Stimulated activated CD4-positive, alpha-beta T cell treated with anti-CD3 and anti-CD28 coated beads, Interleukin-1b, Interleukin-23, amount 100 ng/mL, for 1 hour (primary cell): ENCODE measurements at places on chromosomes 4 and X.

- no peak for DNase-seq
Observed at GRCh38 chr4:128009428-128009827, 44.2 kb downstream of the ABHD18 start.

- DNase-seq, result no peak
Observed at GRCh38 chr4:10321931-10322330, 135.3 kb downstream of the ZNF518B start.

DNA sequence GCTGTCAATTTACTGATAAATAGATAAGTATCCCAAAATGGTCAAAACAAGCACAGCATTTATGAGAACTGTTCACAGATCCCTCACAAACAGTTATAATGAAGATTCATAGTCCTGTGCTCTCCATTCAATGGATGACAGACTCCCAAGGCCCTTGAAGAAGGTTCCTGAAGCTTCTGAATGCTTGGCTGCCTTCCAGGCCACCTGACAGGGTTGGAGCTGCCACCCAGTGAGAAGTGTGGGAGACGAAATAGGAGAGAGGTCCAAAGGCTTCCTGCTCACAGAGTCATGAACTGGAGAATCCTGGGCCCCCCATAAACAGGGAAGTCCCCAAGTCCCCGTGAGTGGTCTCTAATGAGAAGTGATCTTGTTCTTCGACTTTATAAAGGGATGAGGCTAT, 26.0 kb upstream of the ANXA3 start:
- no peak for DNase-seq

DNA sequence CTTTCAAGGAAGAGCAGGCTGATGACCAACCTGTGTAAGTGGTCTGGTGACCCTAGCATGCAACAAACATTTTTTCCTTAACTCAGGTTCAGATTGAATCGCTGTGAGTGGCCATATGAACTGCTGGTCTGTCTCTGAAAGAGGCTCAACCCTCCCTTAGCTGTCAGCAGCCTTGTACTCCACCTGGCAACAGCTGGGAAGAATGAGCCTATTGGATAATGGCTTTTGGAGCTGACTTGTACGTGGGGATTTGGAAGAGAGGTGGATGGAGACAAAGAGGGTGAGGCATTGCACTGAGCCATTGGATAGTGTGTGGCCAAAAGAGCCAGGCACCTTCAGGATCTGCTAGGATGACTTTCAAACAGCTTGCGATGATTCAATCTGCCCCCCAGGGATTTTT, 35.7 kb upstream of the BMP15 start:
- DNase-seq, result no peak

DNA sequence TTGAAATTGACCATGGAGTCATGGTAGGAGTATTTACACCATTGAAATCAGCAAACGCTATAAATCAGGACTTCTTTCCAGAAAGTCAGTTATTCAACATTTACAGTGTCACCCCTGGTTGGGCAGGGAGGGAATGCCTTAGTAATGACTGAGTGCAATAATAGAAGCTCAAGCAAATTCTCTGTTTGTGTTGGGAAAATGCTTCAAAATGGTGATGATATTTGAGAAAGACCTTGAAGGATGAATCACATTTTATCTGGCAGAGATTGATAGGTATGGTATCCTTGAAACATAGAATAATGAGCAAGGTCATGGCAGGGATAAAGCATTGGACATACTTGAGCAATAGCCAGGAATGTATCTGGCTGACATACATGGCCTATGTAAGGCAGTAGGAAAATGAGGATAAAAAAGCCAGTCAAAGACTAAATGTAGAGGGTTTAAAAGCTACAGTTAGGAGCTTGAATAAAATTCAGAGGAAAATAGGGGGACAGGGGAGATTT, 248.7 kb downstream of the FMR1NB start:
- DNase-seq, result no peak

GRCh38 chrX:40952855-40953254, 132.4 kb upstream of the USP9X start:
- no peak for DNase-seq

GRCh38 chr4:152917543-152918395, 18.4 kb upstream of the FHDC1 start:
- DNase-seq, result no peak

DNA sequence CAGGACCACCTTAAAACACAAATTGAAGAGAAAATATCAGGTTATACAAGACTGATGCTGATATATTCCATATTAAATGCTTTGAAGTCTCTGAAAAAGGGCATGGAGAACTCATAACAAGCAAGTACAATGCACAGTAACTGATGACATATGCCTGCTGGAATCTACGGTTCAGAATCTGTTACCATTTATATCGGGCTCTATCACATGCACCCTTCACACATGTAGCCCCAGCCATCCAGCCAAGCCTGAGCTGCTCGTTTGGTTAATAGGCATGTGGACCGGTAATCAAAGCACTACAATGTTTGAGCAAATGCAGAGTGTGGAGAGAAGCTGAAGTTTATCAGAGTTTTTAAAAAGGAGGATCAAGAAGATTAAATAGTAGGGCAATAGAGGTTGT, 11.8 kb downstream of the COMMD8 start:
- no peak for DNase-seq

GRCh38 chrX:83535417-83536196, 27.5 kb downstream of the POU3F4 start:
- DNase-seq, result no peak

- DNase-seq, result no peak
Observed at GRCh38 chr4:189185810-189186432, 754.8 kb upstream of the FRG1 start.

DNA sequence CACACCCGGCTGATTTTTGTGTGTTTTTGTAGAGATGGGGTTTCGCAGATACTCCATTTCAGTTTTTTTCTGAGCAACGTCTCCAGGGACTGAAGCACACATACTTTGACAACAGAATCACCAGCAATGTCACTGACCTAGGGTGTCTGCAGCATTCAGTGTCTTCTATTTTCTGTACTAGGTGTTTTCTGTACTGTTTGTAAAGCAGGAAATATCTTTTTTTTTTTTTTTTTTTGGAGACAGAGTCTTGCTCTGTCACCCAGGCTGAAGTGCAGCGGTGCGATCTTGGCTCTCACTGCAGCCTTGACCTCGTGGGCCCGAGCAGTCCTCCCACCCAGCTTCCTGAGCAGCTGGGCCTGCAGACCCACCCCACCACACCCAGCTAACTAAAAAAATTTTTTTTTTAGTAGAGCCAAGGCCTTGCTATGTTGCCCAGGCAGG, 8.9 kb downstream of the ADD1 start:
- DNase-seq, result no peak

- no peak for DNase-seq
Observed at GRCh38 chrX:43970528-43970927, 2.7 kb downstream of the NDP start.

GRCh38 chrX:65598559-65599147, 64.1 kb upstream of the LAS1L start:
- no peak for DNase-seq

- DNase-seq, result no peak
Observed at GRCh38 chr4:145785391-145786008, 105.6 kb downstream of the C4orf51 start.

- DNase-seq, result no peak
Observed at GRCh38 chr4:141851246-141851891, 215.0 kb downstream of the IL15 start.

DNA sequence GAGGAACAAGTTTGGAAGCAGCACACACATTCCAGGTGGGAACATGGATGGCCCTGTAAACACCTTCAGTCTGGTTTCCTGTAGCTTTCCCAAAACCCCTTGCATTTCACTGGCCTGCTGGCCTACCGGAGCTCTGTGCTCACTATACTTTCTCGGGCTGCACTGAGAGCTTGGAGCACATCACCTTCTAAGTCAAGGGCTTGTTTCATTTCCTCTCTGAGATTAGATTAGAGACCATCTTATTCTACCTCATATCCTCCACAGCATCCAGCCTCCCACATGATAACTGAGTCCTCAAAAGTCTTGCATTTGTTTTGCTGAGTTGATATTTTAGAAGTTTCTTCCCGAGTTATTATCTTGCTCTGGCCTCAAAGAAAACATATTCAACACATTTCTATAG, 147.7 kb downstream of the RASL11B start:
- DNase-seq, result no peak

GRCh38 chr4:56480691-56481090, 13.3 kb downstream of the SRP72 start:
- no peak for DNase-seq

DNA sequence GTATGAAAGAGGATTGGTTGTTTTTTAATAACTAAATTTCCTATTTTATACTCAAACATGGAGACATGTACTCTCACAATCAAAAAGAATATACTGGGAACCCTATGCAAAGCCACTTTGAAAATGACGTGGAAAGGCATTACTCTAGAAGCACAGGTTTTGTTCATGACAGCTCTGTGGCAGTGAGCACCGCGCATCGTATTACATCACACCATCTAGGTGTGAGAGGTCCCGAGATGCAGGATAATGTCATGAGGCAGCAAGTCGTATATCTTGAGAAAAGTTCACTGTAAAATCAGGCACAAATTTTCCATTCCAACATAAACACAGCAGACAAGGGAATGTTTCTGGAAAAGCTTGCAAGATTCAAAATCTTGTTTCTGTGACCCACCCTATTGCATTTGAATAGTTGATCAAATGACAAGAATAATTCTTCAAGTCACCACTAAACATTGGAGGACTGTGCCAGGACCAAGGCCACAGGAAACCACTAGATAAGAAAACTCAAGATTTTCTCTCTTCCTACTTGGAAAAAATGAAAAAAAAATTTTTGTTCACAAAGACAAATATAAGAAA, 127.6 kb downstream of the LDB2 start:
- no peak for DNase-seq

DNA sequence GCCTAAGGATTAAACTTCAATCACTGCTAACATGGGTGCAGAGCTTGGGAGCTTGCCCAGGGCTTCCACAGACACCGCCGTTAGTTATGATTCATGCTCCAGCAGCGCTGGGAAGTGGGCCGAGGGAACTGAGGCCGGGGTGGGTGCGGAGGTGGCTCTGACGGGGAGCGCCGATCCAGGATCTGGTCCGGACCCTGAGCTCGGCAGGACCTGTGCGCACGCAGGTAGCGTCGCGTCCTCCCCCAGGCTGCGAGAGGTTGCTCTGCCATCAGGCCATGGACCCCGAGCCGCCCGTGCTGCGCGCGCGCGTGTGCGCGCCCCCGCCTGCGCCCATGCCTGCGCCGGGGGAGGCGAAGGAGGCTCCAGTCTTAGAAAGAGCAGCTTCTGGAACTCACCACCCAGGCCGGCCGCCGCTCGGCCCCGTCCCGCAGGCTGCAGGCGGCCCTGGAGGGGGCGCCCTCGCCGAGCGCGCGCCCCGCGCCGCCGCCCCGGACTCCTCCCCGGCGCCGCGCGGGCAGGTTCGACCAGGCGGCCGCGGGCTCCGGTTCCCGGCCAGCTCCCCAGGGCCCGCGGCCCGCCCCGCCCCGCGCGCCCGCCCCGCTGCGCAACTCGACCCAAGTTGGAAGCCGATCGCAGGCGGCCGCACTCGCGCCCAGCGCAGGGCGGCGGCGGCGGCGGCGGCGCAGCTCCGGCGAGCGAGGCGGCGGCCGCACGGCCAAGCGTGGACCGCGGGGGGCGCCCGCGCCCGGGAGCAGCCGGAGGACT, 732 bp upstream of the ADRA2C start:
- no peak for DNase-seq

GRCh38 chrX:71253253-71254091, 468 bp downstream of the ZMYM3 start:
- DNase-seq, result no peak

- DNase-seq, result no peak
Observed at GRCh38 chr4:126899331-126899801, 733.4 kb upstream of the INTU start.

DNA sequence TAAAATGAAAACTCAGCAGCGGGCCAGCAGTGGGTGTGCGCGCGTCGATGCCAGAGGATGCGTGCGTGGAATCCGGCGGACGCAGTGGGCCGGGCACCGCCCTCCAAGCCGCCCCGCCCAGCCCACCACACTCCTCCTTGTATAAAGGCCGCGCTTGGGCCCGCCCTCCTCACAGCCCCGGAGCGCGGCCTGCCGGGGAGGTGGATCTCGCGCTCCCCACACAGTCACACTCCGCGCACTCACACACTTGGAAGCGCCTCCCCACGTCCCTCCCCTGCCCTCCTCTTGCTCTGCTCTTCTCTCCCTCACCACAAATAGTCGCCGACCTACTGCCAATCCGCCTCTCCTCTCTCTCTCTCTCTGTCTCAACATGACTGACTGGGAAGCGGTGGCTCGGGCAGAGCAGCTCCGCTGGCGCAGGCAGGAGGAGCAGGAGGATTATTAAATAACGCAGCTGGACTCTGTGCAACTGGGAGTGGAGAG, at the start of gene CCSER1:
TSS of gene CCSER1 (plus strand) at position 172 of the 483 bp plus-strand sequence.
- no peak for DNase-seq

- DNase-seq, result no peak
Observed at GRCh38 chr4:79211490-79211889, 114.4 kb downstream of the NAA11 start.

DNA sequence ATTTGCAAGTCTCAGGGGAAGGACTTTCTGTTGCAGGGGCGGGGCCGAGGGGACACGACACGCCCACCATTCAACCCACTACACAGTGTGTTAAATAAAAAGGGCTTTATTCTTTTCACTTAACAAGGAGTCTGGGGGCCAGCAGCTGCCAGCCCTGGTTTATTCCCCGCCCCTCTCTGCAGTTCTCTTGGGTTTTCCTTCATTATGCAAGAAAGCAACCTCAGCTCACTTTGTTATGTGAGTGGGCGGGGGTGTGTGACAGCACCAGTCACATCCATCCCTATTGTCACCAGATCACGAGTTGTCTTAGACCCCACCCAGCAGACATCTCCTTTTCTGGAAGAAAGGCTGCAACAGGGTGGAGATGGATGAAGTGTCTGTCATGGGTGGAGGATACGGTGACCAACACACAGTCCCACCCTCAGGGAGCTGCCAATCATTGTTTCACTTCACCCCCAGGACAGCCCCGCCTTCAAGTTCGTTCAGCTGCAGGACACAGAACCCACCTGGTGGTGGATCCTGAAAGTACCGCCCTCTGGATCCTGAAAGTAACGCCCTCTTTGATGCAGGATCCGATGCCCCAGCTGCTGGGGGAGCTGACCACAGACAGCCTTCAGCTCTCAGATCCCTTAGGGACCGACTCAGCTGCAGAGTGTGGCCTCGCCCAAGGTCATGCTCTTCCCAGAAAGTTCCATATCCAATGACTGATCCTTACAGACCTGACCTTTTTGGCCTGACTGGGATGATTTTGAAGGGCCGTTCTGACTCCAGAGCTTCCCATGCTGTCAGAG, 79.6 kb downstream of the SMIM20 start:
- no peak for DNase-seq

DNA sequence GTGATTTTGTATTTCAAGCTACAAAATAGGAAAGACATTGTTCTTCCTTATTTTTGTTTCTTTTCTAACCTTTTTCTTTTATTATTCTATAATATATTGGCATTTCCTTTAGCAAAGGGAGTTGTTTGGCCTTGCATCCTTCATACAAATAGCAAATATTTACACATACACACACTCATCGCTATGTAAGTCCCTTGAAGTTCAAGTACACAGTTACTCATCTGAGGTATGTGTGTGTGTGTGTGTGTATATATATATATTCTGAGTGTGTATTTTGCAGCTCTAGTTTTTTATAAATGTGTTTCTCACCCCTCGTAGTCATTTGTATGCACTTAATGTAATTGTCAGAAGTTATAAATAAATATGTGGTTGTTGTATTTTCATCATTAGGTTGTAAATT, 724.8 kb upstream of the MAGEB2 start:
- DNase-seq, result no peak

- DNase-seq, result no peak
Observed at GRCh38 chrX:154028502-154029184, 8.9 kb upstream of the IRAK1 start.
